ENCODE measurements at places on chromosomes 4 and X.

- no peak for DNase-seq
These were observed 200.2 kb downstream of the CPEB2 start for GRCh38 chr4:15202481-15202880.

GRCh38 chr4:184274286-184274951 is 56.7 kb upstream of the ENPP6 start:
- no peak for DNase-seq

GRCh38 chr4:27684610-27685011 is 824.0 kb downstream of the STIM2 start:
- no peak for DNase-seq

DNA sequence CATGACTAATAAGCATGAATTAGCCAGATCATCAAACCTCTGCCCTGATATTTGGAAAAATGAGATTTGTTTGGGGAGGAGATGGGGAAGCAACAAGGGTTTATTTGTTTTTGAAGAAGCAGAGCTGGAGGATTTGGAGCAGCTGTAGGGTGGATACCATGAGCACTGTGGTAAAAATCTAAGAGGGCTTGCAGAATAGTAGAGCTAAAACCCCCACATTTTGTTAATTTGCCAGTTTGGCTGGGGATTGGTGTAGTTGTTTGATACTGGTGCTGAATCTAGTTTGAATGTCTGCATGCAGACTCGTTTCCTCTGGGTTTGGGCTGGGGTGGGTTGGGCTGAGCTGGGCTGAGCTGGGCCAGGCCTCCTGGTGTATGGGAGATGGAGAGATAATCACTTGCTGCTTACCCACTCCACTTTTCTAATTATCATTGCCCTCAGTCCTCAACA is 43.7 kb downstream of the SMAD1 start:
- no peak for DNase-seq

DNA sequence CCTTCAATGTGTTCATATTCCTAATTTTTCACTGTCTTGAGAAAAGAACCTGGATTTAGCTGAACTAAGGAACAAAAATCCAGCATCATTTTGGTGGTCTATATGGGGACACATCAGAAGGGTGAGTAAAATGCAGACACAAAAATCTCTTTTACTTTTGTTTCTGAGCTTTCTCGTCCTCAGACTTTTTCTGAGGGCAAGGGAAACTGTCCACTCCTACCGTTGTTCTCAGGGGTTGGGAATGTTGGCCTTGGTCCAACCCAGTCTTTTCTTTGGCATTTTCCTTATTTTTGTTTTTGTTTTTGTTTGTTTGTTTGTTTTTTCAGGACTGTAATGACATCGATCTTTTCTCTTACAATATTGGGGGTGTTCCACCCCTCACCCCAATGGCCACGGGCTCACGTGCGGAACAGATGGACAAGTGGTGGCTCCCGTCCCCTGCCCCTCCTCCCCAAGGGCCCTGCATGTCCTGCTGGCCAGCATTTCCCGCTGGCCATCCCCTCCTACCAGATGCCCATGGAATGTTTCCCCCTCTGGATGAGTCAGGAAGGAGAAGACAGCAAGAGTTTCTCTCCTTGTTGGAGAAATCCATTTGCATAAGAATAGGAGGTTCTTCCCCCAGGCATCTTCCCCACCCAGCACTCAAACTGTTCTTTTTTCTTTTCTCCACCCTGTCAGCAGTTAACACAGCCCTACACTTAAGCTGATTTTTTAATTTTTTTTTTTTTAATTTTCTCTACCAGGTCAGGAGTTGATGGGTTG is 305.4 kb upstream of the NDST4 start:
- no peak for DNase-seq

DNA sequence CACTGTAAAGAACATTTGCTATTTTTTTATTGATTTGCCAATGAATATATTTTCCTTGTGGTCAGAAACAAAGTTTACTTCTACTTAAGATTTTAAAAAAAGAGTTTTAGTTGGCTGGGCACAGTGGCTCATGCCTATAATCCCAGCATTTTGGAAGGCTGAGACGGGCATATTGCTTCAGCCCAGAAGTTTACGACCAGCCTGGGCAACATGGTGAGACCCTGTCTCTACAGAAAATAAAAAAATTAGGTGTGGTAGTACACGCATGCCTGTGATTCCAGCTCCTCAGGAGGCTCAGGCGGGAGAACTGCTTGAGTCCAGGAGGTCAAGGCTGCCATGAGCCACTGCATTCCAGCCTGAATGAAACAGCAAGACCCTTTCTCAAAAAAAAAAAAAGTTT is 36.8 kb downstream of the LRP2BP start:
- no peak for DNase-seq

GRCh38 chr4:71259911-71260331 is 78.9 kb upstream of the SLC4A4 start:
- no peak for DNase-seq

All from stimulated activated CD4-positive, alpha-beta T cell treated with anti-CD3 and anti-CD28 coated beads, Interleukin-1b, Interleukin-23, amount 100 ng/mL, for 1 hour (primary cell).